ENCODE measurements at places on chromosomes 1 and 21. TPM values are rescaled to one million over a fixed set of nuclear protein-coding genes. Genes with fewer than 3 reads are reported as not detected.
A peak's percentile ranks its signal among the peaks of the same experiment; 100 is the strongest.

The MIA3 gene
- 28.2 TPM for total RNA-seq

The ILDR2 gene
- total RNA-seq: not detected

The OR6N1 gene
- not detected for total RNA-seq

The FAM72A gene
- total RNA-seq: not detected

The SLC9C2 gene
- total RNA-seq: not detected

- DNase-seq: no peak
Observed at GRCh38 chr21:24824209-24824608, 783.1 kb downstream of the MRPL39 start.

DNA sequence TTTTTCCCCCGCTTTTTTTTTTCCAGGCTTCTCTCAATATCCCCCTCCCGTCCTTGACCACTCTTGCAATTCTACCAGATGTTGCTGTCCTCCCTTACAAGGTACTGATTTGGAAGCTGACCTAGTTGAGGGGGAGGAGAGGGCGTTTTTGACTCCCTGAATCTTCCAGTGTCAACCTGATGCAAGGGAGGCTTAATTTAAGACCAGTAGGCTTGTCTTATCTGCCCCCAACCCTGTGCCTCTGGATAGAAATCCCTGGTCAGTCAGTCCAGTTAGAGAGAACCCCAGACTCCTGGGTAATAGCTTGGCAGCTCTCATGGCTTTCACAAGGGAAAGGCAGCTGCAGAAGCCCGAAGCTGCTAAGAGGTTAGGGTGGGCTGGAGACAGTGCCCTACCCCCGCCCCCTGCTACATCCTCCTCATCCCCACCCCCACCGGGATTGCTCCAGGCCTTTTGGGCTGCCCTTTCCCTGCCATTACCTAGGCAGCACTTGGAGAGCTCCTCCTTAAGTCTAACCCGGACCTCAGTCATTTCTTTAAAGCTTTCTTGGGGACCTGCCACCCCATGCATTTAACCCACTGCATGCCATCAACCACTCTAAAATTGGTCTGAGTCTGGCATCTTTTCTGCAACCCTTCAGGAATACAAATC lies 3.6 kb downstream of the ACKR1 start:
- no peak for DNase-seq

DNA sequence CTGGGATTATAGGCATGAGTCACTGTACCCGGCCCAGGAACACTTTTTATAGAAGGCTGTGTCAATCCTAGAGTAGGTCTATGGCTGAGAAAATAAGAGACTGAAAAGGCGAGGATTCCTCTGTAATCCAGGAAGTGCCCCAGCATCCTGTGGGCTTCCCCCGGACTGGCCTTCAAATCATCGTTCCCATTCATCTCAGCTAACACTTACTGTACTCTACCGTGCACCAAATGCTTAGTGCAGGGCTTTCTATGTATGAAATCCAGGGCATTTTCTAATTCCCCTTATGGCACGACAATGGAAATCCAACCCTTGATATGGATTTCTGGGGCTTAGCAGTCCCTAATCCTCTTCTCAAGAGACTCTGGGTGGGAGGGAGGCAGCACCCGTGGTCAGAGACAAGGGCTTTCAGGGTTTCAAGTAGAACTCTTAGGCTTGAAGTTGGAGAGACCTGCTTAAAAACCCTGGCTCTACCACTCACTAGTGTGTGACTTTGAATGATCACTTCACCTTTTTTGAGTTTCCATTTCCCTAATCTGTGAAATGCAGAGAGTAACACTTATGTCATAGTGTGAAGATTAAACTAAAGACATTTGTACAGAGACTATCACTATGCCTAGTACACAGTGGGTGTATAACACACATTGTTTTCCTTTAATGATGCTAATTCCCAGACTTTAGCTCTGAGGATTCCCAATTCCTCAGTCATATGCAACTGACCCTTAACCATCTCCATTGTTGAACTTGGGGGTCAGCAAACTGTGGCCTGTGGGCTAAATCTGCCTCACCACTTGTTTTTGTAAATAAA lies 20.3 kb downstream of the MECR start:
- no peak for DNase-seq

DNA sequence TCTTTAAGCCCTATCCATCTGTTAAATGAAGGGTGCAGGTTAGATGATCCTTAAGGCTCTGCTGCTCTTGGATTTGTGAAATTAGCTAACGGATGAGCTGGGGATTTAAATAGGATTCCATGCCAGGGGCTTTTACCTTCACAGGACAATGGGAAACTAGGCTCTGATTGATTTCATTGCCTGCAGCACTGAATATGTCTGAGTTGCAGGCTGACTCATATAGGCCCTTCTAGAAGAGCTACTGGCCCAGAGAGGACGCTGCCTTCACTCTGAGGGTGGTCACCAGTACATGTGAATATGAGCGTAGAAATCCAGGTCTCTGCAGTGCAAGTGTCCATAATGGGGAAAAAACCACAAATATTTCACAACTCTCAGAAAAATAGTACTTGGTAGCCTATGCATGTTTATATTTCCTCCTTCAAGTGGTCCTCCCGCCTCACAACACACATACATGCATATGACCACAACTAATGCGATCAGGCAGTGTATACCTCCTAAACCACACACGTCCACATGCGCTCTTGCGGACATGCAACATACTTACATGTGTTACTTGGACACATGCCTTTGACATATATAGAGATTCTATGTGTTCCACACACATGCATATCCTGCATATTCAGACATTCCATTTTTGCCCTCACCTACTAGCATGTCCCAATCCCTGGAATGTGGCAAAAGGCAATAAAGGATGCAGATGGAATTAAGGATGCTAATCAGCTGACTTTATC lies 233.8 kb upstream of the JUN start:
- peak; percentile 22 for DNase-seq

DNA sequence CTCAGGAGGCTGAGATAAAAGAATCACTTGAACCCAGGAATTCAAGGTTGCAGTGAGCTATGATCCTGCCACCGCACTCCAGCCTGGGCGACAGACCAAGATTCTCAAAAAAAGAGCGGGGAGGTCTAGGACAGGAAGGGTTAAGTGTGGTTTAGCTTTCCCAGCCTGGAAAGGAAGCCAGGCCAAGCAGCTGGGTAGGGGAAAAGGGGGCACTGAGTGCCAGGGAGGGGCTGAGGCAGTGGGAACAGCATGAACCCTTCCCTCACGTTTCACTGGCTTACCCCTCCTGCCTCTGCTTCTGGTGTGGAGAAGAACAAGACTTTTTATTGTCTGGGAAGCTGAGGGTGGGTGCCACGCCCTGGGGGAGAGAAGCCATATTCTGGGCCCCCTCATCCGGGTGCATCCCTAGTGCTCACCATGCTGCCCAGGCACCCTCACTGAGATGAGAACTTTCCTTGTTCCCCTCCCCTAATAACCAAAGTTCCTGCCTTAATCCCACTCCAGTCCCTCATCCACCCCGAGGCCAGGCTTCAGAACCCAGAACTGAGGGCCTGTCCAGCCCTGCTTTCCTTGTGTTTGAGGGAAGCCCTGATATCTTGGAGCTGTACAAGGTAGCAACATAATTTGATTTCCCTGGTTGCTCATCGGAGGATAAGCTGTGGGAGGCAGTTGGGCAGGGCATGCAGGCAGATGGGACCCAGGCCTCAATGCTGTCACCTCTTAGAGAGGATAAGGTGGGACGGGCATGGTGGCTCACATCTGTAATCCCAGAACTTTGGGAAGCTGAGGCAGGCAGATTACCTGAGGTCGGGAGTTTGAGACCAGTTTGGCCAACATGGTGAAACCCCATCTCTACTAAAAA lies 2.0 kb upstream of the LMNA start:
- no peak for DNase-seq

- no peak for DNase-seq
Observed at GRCh38 chr1:87686136-87686495, 357.4 kb downstream of the LMO4 start.

DNA sequence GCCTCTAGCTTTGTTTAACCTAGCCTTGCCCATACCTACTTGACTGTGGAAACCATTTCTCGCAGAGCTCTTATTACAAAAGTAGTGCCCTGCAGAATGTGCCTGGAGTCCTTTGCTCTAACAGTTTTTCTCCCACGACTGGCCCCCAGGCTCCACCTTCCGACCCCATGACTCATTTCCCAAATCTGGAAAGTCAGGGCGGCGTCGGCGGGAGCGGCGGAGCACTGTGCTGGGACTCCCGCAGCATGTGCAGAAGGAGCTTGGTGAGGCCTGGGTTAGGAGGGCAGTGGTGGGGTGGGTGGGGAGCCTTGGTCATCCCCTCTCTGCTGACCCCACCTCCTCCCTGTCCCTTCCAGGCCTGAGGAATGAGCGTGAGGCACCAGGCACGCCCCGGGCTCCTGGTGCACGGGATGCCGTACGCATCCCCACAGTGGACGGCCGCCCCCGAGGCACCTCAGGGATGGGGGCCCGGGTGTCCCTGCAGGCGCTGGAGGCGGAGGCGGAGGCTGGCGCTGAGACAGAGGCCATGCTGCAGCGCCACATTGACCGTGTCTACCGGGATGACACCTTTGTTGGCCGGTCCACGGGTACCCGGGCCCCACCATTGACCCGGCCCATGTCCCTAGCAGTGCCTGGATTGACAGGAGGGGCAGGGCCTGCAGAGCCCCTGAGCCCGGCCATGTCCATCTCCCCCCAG lies 47.5 kb downstream of the YARS1 start:
- peak; percentile 69 for DNase-seq

DNA sequence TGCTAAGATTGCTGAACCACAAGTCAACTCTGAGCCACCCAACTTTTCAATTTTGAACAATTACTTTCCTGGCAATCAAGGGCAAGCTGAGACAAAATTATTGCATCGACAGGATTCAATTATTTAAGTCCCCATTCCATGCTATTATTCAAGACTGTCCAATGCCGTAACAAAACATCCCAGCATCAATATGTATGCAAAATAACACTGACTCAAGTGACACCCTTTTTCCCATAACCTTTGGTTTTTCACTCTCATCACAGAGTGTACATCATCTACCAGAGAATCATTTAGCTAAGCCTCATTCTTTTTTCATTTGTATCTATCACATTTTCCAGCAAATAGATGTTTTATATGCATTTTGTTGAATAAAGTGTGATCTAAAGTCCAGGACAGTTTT lies 54.6 kb downstream of the ERICH3 start:
- DNase-seq: no peak

DNA sequence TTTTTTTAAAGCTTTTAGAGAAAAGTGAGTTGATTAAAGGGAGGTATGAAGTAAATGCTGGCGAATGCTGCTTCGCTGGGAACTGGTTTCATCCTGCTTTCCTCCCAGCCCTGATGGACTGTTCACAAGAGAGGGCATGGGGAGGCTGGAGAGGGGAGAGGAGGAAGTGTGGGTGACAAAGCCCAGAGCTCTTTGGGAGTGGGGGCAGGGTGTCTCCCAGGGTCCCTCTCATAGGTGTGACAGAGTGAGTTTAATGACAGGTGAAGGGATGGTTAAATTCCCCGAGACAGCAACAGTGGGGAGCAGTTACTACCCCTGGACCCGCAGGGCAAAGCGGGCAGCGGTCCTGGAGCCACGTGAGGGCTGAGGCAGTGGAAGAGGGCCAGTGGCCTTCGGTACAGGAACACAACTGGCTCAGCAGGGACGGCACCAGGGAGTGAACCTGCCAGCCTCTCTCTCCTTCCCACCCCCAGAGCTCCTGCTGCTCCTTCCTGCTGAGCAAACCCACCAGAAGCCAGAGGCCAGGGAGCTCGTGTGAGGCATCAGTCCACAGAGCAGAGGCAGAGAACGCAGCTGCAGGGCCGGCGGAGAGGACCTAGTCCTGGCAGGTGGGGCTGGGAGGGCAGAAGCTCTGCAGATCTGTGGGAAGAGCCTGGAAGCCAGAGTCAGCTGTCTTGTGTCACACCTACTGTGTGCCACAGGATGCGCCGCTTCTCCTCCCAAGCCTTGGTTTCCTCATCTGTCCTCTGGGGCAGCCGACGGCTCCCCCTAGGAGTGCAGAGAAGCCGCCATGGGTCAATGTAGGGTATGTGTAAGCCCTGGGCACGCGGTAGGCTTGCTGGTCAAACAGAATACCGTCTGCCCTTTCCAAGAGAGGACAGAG lies 20.9 kb upstream of the LRP8 start:
- no peak for DNase-seq

- DNase-seq: peak; percentile 36
Observed at GRCh38 chr1:173301507-173301906, 94.4 kb upstream of the TNFSF4 start.

DNA sequence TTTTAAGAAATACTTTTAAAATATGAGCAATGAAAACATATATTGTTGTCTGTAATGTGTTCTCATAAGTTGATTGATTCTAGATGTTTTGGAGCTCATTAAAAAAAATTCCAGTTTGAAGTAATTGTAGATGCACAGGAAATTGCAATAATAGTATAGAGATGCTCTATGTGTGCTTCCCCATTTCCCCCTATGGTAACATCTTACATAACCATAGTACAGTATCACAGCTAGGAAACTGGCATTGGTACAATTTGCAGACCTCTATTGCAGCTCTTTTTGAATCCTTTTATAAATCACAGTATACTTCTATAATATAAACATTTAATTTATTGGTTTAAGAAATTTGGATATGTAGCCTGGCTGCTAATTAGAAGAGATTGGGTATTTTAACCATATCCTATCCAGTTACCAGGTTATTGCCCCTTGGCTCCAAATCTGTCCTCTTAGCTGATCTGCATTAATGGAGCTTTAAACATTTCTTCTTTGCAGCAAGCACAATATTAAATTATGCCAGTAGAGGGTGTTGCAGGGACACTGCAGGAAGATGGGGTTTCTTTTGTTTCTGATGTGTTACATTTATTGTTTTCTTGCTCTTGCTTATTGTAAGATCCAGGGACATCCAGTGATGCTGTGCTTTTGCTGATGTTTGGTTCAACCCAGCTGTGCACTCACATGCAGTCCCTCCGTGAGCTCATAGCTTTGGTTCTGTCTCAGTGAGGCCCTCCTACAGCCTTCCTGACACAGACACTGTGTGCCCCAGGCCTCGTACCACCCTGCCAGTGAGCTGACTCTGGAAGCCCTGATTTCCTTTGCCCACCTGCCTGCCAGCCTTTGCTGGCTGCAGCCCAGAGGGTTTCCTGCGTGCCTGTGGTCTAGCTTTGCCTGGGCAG lies 103.3 kb downstream of the RABGAP1L start:
- peak; percentile 66 for DNase-seq

DNA sequence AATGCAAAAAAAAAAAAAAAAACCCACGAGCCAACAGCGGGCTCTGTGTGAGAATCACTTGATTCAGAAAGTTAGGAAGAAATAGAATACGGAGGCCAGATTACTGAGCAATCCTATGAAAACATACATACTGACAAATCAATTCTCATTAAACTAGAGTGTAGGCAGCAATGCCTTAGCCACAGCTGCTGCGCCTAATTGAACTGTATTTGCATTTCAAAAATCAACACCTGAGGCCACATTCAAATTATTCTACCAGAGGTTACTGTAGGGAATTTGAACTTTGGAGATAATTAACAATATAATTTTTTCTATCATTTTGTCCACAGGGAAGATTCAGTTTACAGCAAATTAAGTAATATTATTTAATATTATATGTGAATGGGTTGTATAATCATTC lies 138.4 kb upstream of the PLD5 start:
- no peak for DNase-seq

- DNase-seq: peak; percentile 26
Observed at GRCh38 chr1:186429017-186429416, 31.9 kb downstream of the PDC start.

DNA sequence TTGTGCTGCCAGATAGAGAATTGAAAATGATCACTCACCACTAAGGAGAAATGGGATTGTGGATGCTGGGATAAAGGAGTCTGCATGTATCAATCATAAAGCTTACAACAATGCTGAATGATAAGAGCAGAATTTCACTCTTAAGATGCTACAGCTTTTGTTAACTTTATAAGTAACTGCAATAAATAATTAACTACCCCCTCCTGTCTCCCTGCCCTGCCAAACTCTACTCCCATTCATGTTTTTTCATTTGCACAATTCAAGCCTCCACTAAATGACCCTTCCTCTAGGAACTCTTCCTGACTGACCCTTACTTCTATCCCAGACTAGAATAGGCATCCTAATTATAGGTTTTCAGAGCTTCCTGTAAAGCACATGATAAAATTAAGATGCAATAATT lies 14.9 kb downstream of the MTF1 start:
- DNase-seq: no peak

All from GM23248 (cell line).